Stimulated activated CD4-positive, alpha-beta T cell treated with anti-CD3 and anti-CD28 coated beads, Interleukin-15, amount 100 ng/mL, for 48 hours (primary cell): ENCODE measurements at places on chromosomes 2 and 18.

GRCh38 chr2:48175254-48175653, 269.0 kb upstream of the FBXO11 start:
- DNase-seq, result no peak

- no peak for DNase-seq
Observed at GRCh38 chr2:150182566-150183235, 304.8 kb downstream of the RND3 start.

DNA sequence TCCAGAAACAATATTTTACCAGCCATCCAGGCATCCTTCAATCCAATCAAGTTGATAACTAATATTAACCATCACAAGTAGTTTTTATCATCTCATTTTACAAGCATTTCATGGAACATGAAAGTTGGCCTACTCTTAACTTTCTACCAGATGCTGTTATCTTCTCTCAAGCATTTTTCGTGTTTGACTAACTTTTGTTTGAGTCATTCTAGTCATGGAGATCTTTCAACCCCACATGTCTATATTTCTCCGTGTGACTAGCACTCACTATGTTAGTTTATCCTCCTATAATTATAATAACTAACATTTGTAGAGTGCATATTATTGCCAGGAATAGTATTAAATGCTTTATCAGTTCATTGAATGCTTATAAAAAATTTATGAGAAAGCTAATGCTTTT, 307.0 kb upstream of the CWC22 start:
- no peak for DNase-seq

DNA sequence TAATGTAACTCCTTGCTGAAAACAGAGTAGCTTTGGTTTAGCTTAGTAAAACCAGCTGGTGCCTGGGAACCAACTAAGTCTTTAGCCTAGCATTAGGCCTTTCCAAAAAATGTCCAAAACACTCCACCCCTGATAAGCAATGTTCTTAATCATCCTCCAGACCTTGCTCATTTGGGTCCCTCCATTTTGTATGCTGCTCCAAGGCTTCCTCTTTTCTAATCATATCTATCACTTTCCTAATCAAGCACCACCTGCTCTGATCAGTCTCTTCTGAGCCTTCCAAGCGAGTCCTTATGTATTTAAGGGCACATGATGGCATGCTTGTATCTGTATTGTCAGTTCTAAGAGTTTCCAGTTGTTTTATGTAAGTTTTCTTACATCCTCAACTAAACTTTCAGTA, 23.6 kb downstream of the THADA start:
- no peak for DNase-seq

- DNase-seq, result no peak
Observed at GRCh38 chr2:43033466-43034241, 192.8 kb downstream of the ZFP36L2 start.

DNA sequence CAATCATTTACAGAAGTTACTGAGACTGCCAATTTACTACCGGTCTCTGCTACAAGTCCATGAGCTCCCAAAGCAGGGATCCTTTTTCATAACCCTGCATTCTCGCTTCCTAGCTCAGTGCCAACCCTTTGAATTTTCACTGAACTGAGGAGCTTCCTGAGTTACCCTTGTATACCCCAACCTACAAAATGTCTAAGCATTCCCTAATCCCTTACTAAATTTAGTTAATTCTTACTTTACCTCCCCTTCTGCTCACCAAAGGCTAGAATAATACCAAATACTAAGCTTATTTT, 9.6 kb downstream of the MAT2A start:
- no peak for DNase-seq

GRCh38 chr2:132991471-132992045, 321.6 kb upstream of the LYPD1 start:
- DNase-seq, result no peak

DNA sequence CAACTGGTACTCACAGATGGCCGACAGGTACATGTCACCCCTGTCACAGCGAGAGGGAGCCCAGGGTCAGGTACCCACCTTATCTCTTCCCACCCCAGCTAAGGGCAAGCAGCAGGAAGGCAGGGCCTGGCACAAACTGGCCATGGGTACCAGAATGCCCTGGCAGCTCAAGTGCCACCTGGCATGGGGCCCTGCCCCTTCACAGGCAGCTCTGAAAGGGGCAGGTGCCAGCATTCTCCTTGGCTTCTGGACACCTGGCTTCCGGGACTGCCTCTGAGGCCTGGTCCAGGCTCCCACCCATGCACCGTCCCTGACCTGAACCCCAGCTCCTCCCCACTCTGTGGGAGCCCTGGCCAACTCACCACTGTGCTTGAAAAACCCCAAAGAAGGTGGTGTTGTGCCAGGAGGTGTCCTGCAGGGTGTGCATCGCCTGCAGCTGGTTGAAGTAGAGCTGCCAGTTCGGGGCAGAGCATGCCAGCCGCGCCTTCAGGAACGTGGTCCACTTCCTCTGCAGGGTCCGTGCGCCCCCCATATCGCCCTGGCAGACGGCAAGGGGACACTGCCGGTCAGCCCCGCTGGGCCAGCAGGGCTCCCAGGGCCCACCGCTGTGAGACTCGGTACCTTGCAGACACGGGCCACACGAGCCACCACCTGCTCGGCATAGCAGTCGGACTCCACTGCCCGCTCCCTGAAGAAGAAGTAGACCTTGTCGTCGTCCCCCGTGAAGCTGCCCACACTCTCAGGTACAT, 5.4 kb downstream of the SEMA4C start:
- DNase-seq, result no peak

DNA sequence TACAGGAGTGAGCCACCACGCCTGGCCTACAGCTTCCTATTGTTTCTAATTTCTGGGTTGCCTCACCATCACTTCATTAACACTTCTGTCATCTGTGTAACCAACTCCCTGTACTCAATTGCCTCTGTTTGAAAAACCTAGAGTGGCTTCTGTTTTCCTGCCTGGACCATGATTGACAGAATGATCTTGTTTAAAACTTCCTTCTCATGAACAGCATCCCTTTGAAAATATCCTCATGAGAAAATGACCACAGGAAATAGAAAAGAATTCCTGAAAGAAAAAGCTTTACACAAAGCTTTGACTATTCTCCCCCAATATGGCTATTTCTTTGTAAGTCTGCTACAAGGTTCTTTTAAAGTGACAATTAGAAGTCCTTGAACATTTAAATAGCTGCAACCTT, 672.3 kb downstream of the ARHGAP15 start:
- DNase-seq, result no peak

DNA sequence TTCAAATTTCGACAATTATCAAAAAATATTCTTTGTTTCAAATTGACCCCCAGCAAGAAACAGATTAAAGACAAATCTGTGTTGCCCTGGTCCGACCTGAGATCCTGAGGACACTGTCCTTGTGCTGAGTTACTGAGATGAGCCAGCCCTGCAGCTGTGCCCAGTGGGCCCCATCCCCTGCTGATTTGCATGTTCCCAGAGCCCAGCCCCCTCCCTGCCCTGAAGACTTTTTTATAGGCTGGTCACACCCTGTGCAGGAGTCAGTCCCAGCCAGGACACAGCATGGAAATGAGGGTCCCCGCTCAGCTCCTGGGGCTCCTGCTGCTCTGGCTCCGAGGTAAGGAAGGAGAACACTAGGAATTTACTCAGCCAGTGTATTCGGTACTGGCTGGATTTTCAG, 31.4 kb upstream of the ZNG1B start:
- no peak for DNase-seq

DNA sequence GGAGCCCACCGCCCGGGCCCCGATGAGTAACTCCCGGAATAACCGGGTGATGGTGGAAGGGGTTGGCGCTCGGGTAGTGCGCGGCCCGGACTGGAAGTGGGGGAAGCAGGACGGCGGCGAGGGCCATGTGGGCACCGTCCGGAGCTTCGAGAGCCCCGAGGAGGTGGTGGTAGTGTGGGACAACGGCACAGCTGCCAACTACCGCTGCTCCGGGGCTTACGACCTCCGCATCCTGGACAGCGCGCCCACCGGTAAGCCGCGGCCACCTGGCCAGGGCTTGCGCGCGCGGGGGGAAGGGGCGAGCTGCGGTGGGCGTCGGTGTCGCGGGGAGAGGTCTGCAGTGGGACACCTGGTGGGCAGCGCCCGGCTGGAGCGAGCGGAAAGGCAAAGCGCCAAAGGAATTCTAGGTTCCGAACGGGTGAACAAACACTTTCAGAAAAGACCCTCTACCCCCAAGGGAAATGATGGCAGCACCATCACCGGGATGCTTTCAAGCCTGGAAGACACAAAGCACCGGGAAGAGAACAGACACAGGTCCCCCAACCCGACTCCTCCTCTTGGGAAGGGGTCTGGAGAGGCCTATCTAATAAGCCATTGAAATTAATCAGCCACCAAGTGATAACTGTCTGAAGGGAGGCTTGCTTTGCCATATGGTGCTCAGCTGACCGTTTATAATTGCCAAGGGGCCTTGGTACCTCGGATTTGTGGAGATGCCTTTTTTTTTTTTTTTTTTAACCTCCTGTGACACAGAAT, 1.1 kb downstream of the MIB1 start:
- DNase-seq, result no peak

- DNase-seq, result no peak
Observed at GRCh38 chr2:152600697-152601096, 116.6 kb downstream of the PRPF40A start.

DNA sequence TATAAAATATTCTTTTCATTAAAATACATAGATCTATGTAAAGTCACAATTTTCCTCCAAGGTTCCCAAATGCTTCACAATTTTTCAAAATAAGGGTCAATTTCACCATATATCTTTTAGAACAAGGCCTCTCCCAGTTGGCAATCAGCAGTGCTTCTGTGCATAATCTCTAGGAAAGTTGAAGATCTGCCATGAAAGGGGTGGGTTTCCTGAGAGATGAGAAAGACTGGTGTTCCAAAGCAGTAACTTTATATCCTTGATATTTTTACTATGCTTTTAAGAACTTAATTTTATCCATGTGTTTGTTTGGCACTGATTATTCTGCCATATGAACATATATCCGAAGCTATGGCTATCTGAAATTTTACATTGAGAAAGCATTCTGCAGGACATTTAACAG, 199.4 kb upstream of the CYP26B1 start:
- DNase-seq, result no peak

DNA sequence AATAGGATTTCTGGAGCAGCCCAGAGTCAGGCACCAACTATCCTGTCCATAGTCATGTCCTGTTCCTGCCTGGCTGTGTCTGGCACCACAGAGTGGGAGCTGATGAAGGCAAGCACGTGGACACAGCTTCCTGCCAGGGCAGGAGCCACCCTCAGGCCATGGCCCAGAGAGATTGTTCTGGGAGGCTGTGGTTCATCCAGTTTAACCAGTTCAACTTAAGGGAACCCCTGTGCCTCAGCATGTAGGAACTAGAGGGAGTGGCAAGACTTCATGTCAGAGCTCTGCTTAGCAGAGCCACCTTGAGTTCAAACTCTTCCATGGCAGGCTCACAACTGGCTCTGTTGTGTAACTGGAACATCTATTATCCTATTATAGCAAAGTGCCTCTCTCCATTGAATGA, 73.2 kb upstream of the NCKAP5 start:
- DNase-seq, result no peak

DNA sequence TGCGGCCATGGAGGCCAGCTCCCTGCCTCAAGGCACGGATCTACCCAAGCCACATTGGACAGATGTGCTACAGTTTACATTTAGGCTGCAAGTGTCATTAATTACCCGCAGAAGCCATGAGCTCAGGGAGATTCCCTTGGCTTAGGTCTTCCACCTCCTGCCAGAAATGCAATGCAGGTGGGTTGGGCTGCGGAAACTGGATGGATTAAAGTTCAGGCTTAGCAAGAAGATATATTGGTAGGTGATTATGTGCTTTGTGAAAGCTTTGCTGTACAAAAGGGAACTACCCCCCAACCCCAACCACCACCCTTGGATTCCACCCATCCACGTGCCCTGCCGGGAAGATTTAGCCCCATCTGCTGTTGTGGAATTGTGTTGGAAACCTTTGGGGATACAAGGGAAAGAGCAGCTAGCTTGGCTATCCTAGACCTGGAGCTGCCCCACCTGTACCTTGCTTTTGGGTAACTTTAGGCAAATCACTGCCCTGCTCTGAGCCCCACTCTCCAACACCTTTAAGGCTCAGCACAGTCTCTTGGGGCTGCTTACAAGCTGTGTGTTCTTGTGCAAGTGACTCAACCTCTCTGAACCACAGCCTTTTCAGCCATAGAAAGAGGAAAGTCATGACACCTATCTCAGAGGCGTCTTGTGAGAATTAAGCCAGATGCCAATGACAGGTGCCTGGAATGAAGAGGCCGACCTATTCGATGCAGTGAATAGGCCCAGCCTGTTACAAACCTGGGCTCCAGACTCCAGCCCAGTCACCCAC, 141.6 kb upstream of the GLI2 start:
- no peak for DNase-seq

- no peak for DNase-seq
Observed at GRCh38 chr18:24536326-24536725, 75.9 kb downstream of the HRH4 start.
